Stimulated activated CD8-positive, alpha-beta memory T cell treated with anti-CD3 and anti-CD28 coated beads, Interleukin-2, amount 100 ng/mL, for 48 hours (primary cell): ENCODE measurements at places on chromosomes 4 and X.

- no peak for DNase-seq
Observed at GRCh38 chrX:98141466-98141865, 1257.8 kb downstream of the RPA4 start.

GRCh38 chr4:139229534-139230039 is 50.4 kb downstream of the MGARP start:
- no peak for DNase-seq

- no peak for DNase-seq
Observed at GRCh38 chrX:94256396-94256795, 582.4 kb downstream of the FAM133A start.

- DNase-seq, result no peak
Observed at GRCh38 chr4:147629783-147630730, 12.9 kb downstream of the TMEM184C start.

DNA sequence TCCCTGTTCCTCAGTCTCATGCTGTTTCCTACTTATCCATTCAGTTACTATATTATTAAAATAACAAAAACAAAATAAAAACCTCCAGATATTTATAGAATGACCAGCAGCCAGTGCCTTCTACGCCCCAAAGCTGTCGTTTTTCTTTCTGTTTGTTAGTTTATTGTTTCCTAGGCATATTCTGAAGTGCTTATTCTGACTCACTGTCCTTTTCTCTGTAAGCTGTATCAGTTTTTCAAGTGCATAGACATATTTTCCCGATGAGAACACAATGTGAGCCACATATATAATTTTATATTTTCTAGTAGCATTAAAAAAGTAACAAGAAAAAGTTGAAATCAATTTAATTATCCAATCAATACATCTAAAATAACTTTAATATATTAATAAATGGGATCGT is 2158.6 kb upstream of the TENM3 start:
- no peak for DNase-seq

GRCh38 chr4:1608821-1609500 is 75.2 kb downstream of the FAM53A start:
- DNase-seq, result no peak

- no peak for DNase-seq
Observed at GRCh38 chrX:1536712-1537030, 314 bp downstream of the P2RY8 start.

- no peak for DNase-seq
Observed at GRCh38 chr4:148061141-148061481, 329.2 kb downstream of the ARHGAP10 start.

DNA sequence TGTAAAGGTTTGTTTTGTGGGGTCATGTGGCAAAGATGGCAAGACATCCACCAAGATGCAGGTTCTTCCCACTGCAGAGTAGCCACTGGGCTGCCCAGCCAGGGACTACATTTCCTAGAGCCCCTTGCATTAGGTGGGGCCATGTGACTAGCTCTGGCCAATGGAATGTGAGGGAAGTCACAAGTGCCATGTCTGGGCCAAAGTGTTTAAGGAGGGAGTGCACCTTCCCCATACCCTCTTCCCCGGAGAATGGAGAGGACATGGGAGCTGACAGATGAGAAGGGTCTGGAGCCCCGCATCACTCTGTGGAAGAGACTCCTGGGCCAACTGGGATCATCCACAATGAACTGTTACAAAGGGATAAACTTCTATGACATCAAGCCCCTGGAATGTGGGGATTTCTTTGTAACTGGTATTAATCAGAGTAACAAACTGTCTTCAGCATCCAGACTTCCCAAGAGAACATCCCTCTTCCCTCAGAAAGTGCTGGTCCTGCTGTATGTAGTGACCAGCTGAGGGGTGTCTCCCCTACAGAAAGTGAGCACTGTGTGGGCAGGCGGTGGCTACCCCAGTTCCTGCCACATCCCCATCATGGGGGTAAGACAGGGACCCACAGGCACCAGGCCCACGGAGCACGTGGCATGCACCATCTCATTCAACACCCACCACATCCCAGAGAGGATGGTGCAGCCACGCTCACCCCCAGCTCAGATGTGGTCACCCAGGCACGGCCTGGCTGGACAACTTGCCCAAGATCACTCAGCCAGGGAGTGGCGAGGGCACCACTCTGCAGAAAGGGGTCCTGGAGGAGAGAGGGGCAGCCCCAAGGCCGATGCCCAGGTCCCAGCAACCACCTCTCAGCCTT is 10.9 kb downstream of the PPP2R2C start:
- no peak for DNase-seq

- DNase-seq, result no peak
Observed at GRCh38 chr4:37648084-37648817, 37.9 kb downstream of the RELL1 start.

- no peak for DNase-seq
Observed at GRCh38 chrX:113384628-113385027, 544.0 kb upstream of the AMOT start.

- DNase-seq, result no peak
Observed at GRCh38 chrX:18616688-18617406, 55.1 kb downstream of the RS1 start.

GRCh38 chr4:140212194-140212593 is 58.2 kb upstream of the MAML3 start:
- no peak for DNase-seq

- DNase-seq, result no peak
Observed at GRCh38 chrX:147680251-147680650, 231.5 kb upstream of the FMR1 start.

GRCh38 chrX:9596837-9597236 is 132.0 kb downstream of the TBL1X start:
- no peak for DNase-seq

DNA sequence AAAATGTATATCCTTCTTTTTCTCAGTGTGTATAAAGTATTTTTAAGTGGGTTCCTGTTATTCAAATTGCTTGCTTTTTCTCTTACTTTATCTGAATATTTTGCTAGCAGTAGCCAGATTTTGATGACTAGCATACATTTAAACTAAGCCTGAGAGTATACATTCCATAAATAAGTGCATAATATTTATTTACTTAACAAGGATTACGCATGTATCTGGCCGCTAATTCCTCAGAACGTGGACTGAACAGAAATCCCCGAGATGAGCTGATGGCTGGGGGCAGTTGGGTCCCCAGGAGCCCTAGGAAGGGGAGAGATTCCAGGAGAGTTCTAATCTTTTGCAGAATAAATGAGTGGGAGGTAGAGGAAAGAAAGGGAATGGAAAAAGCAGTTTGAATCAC is 91.0 kb downstream of the PHOX2B start:
- DNase-seq, result no peak
